ENCODE measurements at places on chromosomes 11 and 22. TPM values are rescaled to one million over a fixed set of nuclear protein-coding genes. Genes with fewer than 3 reads are reported as not detected.

Gene BATF2
- 3.5 TPM for polyA plus RNA-seq

Gene GNAZ
- 6.1 TPM for polyA plus RNA-seq

Gene GPHA2
- 0.54 TPM for polyA plus RNA-seq

Gene MS4A6A
- 16.1 TPM for polyA plus RNA-seq

Gene PRG3
- 0.66 TPM for polyA plus RNA-seq

Gene KRTAP5-7
- 0.16 TPM for polyA plus RNA-seq

DNA sequence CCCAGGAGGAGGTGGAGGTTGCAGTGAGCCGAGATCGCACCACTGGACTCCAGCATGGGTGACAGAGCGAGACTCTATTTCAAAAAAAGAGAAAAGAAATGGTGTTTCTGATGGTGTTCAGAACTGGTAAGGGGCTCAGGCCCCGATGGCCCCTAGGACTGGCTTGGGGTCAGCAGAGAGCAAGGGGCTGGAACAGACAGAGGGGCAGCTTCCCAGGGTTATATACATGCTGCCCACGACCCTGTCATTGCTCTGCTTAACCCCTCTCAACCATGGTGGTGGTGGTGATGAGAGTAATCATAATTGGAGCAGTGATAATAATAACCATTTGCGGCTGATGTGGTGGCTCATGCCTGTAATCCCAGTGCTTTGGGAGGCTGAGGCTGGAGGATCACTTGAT is 79.4 kb downstream of the CEP164 start:
- no peak for DNase-seq

GRCh38 chr11:13629779-13630178 is 38.7 kb upstream of the FAR1 start:
- DNase-seq: no peak

GRCh38 chr22:17922925-17923903 is 101.1 kb downstream of the MICAL3 start:
- DNase-seq: no peak

- no peak for DNase-seq
Measured at GRCh38 chr22:47420211-47420610, 657.8 kb downstream of the TBC1D22A start.

GRCh38 chr22:29484642-29485041 is 4.6 kb downstream of the NEFH start:
- DNase-seq: no peak

GRCh38 chr11:119258983-119259382 is 52.8 kb downstream of the CBL start:
- no peak for DNase-seq

DNA sequence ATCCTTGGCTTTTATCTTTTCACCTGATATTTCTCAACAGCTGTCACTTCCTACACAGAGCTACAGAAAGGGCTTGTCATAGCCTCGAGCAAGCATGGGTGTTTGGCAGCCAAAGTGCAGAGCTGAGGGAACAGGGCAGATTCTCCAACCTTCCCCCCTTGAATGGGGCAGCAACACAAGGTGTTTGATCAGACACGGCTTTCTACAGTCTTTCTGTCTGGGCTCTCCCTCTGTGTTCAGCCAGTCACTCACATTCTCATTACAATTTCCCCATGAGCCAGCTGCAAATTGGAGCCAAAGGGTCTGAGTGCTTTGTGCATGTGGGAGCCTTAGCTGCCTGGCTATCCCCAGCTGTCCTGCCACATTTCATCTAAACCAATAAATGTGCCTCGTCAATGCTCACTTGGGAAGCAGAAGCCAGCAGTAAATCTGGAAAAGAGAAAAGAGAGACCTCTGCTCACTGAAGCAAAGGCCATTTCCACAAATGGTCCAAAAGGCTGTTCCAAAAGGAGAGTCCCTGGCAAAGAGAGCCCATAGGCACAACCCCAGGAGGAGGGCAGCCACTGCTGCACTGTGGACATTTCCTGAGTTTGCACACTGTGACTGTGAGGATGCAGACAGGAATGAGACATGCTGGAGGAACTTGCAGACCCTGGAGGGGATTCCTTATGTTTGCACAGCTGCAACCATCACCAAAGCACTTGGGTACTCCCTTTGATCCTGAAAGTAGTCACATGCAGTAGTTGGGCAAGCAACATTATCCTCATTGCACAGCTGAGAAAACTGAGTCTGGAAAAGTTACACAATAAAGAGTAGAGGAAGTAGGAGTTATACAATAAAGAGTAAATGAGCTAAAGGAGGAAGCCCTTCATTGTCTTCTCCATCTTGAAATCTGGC is 186.8 kb downstream of the FAM181B start:
- DNase-seq: no peak

DNA sequence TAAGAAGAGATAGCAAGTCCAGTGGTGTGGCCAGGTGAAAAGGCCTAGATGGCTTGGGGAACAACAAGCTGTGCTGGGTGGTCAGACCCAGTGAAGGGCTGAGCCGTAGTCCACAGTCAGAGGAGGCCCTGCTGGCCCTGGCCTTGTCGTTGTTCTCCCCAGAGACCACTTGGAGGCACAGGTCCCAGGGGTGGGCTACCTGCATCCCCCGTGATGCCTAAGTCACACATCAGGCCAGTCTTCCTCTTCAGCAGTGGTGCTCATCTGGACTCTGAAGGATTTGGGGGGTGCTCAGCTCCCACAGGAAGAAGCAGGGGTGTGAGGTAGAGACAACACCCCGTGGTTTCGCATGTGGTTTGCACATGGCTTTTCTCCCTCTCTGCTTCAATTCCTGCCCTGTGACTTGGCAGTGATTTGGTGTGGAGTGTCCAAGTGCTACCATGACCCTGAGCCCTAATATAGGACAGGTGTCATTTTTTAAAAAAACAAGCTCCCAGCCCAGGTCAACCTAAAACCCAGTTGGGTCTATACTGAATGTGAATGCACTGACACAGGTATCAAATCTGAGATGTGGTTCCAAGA is 51.0 kb downstream of the ALX4 start:
- no peak for DNase-seq

DNA sequence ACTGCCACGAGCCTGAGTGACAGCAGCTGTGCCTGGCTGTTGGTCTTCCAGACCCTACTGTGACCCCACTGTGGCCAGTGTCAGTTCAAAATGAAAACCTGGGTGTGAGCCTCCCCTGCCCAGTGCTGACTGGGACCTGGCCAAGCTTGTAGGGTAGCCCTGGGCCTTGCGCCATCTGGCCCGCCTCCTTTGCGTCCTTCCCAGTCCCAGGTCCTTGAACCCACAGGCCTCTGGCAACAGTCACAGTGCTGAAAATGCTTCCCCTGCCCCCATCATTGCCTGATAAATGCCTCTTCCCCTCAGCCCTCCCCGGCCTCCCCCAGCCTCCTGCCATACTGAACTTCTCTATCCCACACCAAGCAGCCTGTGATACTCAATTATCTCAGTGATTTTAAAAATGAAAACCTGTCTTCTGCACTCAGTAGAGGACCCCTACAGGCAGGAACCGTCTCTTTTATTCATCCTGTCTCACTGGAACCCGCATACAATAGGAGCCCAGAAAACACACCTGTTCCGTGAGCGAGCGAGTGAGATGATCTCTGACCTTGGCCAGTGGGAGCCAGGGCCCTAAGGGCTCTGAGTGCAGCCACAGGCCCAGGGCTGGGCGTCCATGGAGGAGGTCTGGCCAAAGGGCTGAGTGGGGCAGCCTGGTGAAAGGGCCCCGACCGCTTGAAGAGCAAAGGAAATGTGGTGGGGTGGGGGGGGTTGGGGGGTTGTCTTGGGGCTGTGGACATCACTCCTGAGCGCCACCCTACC is 49.7 kb upstream of the TTLL12 start:
- DNase-seq: no peak

- DNase-seq: no peak
Measured at GRCh38 chr11:10881892-10882291, 24.0 kb upstream of the ZBED5 start.

DNA sequence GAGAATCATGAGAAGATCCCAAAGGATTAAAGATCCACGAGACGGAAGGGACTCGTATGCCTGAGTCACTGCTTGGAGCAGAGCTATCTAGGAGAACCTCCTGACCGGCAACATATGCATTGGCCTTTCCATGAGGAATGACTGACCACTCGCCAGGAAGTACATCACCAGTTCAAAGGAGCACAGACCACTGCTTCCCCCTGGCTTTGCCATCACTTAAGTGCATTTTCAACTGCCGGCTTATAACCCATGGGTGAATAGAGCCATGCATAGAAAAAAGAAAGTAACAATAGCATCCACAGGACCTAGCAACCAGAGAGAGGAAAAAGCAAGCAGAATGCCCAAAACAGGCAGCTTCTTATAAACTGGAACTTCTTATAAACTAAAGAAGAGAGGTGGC is 98.3 kb upstream of the ZC3H12C start:
- DNase-seq: no peak

DNA sequence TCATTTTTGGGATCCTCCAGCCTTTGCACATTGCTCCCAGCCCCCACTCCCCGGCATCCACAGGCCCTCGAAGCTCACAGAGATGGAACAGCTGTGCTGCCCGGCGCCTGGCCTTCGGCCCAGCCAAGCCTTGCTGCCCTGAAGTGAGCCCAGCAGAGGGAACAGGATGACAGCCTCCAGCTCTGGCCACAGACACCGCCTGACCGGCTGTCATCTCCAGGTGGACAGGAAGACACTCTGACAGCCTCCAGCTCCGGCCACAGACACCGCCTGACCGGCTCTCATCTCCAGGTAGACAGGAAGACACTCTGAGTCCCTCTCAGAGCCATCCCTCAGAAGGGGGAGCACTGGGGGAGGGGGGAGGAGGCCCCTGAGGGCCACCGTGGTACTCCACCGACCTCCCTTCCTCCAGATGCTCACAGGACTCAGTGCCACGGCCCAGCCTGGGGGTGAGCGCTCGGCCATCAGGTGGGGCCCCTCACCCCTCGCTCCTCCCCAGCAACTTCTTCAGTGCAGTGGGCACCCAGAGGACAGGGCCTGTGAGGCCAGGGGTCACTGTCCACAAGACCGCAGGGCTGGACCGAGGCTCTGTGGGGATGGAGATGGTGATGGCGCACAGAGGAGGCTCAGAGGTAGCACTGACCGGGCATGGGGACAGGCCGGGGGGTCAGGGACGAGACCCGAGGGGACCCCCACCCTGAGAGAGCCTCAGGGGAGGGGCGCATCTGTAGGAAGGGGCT is 58.6 kb downstream of the BRD1 start:
- peak; percentile 31 for DNase-seq

DNA sequence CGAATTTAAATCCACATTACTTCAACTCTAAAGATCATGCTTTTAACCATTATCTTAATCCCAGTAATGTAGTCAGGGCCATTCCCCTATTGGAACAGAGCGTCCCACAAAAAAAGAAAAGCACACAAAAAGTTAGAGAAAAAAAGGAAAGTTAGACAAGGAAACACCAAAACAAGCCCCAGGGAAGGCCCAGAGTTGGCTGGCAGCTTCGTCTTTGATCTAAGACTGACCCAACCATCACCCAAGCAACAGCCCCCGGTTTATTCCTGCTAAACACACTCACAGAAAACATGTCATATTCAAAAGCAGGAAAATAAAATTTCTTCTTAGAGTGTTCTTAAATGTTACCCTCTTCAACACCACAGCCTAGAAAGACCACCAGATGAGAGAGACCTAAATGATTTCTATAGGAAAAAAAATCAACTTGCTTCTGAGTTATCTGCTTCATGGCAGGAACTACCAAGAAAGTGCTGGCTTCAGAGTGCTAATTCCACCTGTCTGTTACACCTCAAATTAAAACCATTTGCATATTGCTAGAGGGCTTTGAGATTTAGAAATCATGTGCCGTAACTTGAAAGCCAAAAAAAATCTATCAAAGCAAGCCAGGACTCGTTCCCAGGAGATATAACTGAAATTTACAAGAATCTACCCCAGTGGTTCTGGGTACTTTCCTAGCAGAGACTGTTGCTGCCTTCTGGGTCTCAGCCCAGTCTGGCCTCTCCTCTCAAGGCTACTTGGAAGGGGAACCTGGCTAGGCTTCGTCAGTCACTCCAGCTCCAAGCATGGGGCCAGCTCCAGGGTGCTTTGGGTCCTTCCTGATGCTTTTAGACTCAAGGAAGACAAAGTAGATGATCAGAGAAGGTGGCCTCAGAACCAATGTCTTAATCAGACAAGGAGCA is 31.2 kb downstream of the POU2AF3 start:
- no peak for DNase-seq

GRCh38 chr11:124211321-124211720 is 28.2 kb downstream of the OR10D3 start:
- no peak for DNase-seq

- no peak for DNase-seq
Measured at GRCh38 chr11:69954756-69955155, 123.4 kb upstream of the ANO1 start.

- no peak for DNase-seq
Measured at GRCh38 chr11:97136067-97136466, 746.3 kb downstream of the JRKL start.

DNA sequence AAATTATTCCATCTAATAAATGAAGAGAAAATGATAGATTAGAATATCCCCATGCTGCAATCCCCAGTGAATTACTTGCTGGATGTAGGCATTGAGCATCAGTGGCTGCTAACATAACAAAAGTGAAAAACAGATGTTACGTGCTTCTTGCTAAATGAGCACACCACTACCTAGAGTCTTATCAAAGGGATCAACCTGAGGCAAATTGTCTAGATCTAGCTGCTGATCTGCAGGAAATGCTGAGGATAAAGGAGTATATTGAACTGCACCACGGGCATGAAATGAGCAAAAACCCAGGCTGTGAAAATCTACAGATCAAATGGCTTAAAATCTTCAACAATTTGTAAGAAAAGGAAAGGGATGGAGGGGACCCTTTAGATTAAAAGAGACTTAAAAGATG is 45.3 kb upstream of the SCUBE2 start:
- no peak for DNase-seq

- no peak for DNase-seq
Measured at GRCh38 chr22:19891317-19892256, 36.9 kb upstream of the GNB1L start.

Data from right renal pelvis (tissue), 4 donors.